ENCODE measurements at places on chromosomes 11 and 22.

GRCh38 chr22:42711281-42711731 lies 9.4 kb downstream of the A4GALT start:
- DNase-seq = no peak

DNA sequence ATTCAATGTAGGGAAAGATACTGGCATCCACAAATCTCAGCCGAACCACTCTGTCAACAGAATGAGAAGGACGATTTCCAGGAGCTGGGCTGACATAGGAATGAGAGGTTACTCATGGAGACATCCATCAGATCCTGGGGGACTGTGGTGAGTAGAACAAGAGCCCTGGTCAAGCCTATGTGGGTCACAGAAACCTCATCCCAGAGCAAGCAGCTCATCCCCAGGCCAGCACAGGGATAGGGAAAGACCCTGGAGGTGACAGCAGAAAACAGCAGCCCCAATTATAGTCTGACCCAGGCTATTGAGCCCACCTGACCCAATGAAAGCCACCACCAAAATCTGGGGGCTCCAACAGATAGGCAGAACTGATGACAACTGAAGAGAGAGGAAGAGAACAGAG lies 128.0 kb upstream of the SERPIND1 start:
- no peak for DNase-seq

DNA sequence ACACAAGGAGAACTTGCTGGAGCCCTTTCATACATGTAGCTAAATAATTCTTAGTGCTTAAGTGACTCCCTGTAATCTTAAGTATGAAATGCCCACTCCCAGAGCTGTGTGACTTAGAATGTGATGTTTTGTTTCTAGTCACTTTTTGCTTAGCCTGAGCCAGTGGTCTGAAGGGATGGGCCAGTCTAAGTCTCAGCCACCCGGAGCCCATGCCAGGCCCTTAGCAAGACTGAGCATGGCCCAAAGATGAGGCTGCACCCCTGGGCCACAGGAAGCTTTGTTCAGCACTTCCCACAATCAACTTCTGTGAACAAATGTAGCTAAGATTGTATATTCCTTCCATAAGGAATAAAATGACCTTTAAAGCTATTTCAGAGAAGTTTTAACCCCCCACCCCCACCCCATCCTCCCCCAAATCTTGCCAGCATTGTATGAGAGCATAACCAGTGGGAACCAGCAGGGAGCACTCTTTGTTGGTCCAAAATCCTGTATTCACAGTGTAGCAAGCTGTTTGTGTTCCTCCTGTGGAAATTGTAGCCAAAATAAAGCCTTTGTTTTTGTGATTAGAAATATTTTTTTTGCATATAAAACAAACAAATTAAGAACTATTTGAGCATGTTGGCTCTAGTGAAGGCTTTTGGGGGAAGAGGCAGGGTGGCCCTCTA lies 73.8 kb upstream of the GAL start:
- DNase-seq = no peak

DNA sequence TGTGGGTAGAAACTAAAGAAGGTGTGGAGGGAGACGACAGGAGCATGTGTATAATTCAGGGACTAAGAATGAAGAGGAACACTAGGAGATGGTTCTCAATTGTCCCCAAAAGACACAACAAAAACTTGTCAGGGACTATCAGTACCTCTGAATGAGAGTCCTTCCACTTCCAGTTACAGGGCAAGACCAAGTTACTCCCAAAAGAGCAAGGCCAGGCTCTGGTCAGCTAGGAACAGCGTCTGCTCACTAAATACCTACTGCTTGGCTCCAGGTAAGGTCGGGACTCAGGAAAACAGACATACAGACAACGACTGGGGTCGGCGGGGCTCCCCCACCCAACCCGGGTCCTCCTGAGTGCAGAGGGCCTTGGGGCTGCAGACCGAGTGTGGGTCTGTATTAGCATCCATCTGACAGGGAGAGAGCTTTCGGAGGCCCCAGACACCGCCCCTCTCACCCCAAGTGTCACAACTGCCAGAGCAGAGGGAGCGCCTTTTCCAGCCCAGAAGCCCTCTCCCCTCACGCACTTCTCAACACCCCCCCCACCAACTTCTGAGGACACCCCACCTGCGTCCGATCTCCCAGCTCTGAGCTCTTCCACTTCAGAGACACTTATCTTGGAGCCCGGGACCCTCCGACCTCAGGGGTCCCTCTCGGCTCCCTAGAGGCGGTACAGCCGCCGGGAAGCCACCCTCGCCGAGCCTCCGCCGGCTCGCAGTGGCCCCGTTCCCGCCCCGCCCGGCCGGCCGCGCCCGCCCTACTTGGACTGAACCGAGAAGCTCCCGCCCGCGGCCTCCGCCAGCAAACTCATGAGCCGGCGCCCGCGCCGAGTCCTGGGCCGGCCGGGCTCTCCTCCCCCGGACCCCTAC lies 522 bp downstream of the RHOG start:
- DNase-seq = no peak

GRCh38 chr22:50581950-50582492 lies 628 bp downstream of the CHKB start:
- no peak for DNase-seq

- DNase-seq = no peak
Measured at GRCh38 chr11:130422251-130422995, 6.0 kb downstream of the ADAMTS8 start.

DNA sequence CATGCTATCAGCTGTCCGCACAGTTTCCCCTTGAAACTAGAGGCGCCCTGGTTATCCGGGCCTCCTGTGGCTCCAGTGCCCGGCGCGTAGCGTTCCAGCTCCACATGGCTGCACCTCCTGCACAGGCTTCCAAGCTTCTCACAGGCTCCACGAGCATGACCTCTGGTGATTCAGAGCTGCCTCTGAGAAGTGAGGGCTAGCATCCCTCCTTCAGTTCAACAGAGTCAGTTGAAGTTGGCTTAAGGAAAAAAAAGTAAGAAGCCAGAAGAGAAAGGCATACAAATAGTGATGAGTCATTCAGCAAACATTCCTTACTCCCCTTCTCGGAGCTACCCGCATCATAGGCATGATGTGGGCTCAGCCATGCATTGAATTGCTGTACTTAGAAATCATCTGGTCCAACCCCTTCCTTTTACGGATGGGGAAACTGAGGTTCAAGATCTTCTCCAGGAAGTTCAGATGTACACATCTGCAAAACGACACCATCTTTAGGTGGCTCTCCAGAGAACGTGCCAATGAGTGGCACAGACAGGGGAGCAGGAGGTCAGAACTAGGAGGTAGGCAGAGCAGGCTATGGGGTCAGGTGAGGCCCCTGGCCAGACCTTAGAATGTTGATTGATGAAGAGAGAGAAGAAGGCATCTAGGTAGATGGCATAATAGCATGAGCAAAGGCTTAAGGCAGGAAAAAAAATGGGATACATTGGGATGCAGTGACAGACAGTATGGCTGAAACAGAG lies 216.3 kb upstream of the TBCEL start:
- DNase-seq = no peak

- no peak for DNase-seq
Measured at GRCh38 chr22:21755851-21756284, 20.3 kb upstream of the YPEL1 start.

DNA sequence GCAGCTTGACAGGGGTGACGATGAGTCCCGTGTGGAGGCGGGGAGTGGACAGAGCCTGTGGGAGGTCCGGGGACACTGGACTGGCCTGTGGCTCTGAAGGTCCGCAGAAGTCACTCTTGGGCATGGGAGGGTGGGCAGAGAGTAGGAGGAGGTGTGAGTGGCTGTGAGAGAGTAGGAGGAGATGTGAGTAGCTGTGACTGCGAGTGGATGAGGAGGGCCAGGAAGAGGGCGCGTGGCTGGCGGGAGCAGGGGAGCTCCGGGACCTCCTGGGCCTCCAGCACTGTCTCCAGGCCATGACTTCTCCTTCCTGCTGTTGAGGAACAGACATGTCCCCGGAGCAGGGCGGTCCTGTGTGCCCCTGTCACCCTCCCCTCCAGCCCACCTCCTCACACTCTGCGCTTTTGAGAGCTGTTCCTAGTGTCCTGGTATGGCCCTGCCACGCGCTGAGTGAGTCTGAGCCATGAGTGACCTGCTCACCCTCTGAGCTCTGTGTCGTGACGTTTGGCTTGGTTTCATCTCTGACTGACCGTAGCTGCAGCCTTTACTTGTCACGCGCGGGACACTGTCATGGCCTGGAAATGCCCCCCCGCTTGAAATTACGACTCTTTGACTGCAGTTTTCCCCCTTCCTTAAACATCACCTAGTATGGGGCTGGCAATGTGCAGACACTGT lies 391.5 kb downstream of the TBC1D22A start:
- DNase-seq = no peak

GRCh38 chr11:120178561-120179056 lies 32.2 kb upstream of the OAF start:
- no peak for DNase-seq

DNA sequence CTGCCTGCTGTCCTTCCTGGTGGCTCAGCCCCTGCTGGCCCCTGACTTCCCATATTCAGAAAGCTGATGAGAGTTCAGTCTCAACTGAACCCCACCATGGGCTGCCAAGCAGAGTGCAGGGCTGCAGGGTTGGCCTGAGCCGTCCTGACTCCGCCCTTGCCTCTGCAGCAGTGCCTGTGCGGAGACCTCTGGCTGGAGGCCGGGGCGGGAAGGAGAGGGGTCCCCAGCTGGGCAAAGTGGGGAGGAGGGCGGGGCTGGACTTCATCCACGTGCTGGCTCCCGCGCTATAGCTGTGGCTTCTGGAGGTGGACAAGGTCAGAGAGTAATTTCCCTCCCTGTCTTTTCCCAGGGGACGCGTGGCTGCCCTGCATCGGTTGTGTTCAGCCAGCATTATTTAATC lies 13.6 kb downstream of the GLB1L3 start:
- no peak for DNase-seq

- DNase-seq = peak; percentile 40
Measured at GRCh38 chr22:37804881-37805809, 2.6 kb upstream of the GCAT start.

DNA sequence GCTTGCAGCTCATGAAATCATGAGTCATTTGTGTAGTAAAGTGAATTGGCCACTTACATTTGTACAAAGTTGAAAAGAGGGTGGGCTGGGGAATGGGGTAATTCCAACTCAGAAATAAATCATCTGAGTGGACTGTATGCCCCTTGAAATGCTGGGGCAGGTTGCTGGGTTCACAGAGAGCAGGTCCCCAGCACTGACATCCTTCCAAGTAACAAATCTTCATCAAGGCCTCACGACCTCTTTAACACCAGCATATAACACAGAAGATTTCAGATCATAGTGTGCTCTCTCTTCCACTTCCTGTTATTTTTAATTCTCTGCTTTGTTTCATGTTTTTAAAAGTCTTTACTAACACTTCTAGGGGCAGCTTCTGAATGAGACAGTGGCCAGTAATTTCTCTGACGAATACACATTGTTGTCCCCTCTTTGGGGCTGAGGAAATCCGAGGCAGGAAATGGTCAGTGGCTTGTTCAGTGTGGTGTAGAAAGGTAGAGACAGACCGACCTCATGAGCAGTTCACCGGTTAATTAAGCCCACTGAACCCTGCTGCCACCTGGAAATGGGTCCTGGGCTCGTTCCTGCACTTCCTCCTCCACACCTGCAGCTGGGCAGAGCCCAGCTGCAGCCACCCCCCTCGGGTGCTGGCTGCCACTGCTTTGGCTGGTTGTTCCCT lies 127.7 kb downstream of the MAML2 start:
- DNase-seq = no peak

GRCh38 chr11:31881825-31882224 lies 70.7 kb upstream of the PAX6 start:
- DNase-seq = no peak

- peak; percentile 71 for DNase-seq
Measured at GRCh38 chr11:133956650-133957633, at the start of gene IGSF9B. Gene IGSF9B, minus strand, starts transcription at chr11:133956968. Its CDS starts 214 bp downstream, at chr11:133956754.

- DNase-seq = no peak
Measured at GRCh38 chr22:49022816-49023160, 804.9 kb downstream of the BRD1 start.

- no peak for DNase-seq
Measured at GRCh38 chr11:111327908-111328624, 29.7 kb downstream of the POU2AF3 start.

DNA sequence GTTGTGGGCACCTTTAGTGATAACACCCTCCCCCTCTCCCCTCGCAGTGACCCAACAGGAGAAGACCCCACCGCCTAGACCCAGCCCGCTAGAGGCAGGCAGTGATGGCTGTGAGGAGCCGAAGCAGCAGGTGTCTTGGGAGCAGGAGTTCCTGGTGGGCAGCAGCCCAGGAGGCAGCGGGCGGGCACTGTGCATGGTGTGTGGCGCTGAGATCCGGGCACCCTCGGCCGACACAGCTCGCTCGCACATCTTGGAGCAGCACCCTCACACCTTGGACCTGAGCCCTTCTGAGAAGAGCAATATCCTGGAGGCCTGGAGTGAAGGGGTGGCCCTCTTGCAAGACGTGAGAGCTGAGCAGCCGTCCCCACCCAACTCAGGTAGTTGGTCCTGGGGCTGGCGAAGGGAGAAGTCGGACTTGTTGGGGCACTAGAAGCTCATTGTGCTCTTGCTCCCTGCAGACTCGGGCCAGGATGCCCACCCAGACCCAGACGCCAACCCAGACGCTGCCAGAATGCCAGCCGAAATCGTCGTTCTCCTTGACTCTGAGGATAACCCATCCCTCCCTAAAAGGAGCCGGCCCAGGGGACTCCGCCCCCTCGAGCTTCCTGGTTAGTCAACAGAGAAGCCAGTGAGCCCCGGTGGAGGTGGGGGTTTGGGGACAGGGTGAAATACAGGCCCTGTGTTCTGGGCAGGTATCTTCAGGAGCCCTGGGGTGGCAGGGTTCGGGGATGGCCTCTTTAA lies 4.7 kb downstream of the SPINDOC start:
- DNase-seq = no peak

DNA sequence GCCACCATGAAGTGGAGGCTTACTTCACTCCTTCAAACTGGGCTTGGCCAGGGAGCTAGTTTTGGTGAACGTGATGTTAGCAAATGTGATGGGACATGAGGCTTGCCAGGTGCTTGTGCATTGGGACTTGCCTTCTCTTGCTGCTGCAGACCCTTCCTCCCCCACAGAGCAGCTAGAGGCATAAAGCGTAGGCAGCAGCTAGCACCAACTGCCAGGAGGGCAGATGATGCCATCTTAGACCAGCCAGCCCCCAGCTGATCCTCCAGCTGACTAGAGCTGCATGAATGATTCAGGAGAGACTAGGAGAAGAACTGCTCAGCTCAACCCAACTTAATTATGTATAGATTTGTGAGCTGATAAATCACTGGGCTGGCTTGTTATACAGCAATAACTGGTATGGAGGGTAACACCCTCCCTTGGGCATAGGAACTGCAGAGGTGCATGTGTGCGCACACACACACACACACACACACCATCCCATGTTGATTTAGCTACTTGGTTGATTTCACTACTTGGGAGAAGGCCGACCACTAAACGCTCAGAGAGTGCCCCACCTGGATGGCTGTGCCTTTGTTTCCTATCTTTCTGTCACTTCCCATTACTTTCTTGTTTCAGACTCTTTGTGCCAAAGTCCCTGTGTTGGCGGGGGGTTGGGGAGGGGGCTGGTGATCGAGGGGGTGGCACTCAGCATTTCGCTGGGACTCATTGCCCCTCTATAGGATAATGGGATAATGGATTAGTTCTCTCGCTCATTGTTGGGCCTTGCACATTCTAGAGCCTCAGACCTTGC lies 202.8 kb downstream of the ADAMTS15 start:
- DNase-seq = no peak
